Stimulated activated effector memory CD8-positive, alpha-beta T cell treated with anti-CD3 and anti-CD28 coated beads, Interleukin-12 subunit alpha, Interleukin-12 subunit beta, amount 100 ng/mL, for 72 hours (primary cell): ENCODE measurements at places on chromosomes 12 and 14.

GRCh38 chr12:94191023-94191422, 42.6 kb downstream of the PLXNC1 start:
- no peak for DNase-seq

DNA sequence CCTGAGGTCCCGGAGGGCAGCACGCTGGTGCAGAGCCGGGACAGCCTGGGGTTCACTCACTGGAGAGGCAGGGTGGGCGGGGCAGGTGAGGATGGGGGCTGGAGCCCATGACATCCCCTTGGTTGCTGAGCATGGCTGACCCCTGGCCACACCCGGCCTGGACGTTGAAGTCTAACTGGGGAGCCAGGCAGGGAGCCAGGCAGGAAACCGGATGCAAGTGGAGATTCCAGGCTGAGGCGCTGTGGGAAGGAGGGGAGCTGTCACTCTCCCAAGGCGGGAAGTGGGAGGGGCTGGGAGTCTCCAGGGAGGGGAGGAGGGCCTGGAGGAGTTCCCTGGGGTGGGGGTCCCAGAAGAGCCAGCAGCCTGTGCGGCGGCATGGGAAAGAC, 7.7 kb upstream of the INF2 start:
- no peak for DNase-seq

DNA sequence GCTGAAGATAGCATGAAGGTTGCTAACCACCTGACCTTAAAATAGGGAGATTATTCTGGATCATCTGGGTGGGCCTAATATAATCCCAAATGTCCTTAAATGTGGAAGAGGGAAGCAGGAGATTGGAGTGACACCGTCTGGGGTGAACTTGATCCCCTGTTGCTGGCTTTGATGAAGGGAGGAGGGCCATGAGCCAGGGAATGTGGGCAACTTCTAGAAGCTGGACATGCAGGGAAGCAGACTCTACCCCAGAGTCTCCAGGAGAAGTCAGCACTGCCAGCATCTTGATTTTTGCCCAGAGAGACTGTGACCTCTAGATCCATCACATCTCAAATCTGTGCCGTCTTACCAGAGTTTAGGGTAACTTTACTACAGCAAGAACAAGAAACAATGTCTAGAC, 9.2 kb upstream of the KRT5 start:
- no peak for DNase-seq

DNA sequence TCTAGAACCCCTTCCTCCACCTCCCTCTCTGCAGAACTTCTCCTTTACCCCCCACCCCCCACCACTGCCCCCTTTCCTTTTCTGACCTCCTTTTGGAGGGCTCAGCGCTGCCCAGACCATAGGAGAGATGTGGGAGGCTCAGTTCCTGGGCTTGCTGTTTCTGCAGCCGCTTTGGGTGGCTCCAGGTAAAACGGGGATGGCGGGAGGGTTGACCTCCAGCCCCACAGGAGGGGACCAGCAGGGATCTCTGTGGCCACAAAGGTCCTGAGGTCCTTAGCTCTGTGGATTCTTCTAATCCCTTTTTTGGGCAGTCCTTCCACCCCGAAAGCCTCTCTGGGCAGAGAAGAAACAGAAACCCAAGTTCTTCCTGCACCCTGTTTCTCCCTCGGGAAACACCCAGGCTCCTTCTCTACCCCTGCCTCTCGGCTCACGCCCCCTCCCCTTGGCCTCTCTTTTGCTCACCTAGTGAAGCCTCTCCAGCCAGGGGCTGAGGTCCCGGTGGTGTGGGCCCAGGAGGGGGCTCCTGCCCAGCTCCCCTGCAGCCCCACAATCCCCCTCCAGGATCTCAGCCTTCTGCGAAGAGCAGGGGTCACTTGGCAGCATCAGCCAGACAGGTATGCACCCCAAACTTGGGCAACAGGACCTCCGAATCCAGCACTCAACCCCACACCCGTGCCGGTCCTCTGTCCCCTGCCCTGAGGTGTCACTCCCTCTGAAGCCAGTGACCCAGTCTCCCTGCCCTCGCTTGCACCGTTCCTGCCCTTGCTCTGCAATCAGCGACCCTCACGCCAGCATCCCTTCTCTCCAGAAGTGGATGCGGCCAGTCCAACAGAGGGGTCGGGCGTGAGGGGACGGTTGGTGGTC, 638 bp downstream of the LAG3 start:
- DNase-seq: no peak

DNA sequence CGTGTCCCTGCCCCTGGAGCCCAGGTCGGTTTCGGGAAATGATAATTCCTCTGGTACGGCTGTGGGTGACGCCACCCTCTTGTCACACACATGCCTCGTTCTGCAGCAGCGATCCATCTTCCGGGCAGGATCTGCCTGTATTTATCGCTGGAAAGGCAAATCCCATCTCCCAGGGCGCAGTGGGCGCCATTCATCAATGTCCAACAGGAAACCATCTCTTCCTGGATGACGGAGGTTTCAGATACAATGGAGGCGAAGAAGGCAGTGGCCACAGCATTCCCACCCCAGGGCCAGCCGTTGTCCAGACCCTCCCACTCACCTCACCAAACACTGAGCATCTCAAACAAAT, 74.2 kb downstream of the NOC4L start:
- no peak for DNase-seq

- DNase-seq: no peak
Measured at GRCh38 chr12:120453977-120454376, 7.7 kb downstream of the GATC start.

DNA sequence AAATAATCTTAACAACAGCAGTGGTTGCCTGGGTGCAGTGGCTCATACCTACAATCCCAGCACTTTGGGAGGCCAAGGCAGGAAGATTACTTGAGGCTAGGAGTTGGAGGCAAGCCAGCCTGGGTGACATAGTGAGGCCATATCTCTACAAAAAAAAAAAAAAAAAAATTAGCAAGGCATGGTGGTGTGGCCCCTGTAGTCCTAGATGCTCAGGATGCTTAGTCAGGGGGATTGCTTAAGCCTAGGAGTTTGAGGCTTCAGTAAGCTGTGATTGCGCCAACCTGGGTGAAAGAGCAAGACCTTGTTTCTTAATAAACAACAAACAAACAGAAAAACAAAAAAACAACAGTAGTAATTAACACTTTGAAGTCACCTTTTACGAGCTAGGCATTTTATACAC, 642 bp upstream of the ACSM4 start:
- no peak for DNase-seq

- no peak for DNase-seq
Measured at GRCh38 chr14:61174441-61174891, 106.7 kb downstream of the TMEM30B start.

- DNase-seq: no peak
Measured at GRCh38 chr12:83826112-83826511, 1086.5 kb downstream of the SLC6A15 start.

- no peak for DNase-seq
Measured at GRCh38 chr14:68412505-68413465, 380.1 kb downstream of the ZFP36L1 start.

DNA sequence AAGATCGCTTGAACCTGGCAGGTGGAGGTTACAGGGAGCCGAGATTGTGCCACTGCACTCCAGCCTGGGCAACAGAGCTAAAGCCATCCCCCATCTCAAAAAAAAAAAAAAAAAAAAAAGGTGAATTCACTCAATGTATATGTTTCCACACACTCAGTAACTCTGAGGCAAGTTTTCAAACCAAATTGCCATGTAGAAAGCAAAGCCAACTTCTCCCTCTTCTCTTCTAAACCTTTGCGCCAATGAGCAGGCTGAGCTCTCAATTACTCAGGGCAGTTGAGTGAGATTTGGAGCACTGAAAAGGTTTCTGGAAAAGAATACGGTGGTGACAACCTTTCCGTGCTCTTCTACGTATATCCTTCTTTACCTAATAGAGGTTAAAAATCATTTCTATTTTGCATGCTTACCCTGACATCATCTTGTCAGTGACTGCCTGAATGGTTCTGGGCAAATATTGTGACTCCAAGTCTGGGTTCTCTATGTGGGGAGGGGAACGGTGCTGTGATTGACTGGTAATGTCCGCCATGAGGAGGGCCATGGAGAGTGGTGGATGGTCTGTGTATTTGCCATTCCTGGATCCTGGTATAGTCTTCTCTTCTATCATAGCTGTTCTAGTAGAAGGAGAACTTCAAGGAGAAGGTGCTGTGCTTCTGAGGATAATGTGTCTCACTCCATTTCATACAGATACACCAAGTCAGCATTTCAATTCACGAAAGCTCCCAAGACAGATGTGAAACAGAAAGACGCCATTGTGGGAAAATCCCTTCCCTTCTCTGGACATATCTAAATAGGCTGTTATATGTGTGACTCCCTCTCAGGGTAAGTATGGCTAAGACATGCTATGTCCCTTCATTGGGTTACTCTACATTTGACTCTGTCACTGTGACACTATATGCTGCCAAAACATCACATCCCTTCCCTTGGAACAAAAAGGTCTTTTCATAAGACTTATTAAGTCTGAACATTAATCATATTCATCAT, 46.2 kb upstream of the MED13L start:
- DNase-seq: no peak

- DNase-seq: no peak
Measured at GRCh38 chr12:86122846-86123468, 133.2 kb downstream of the MGAT4C start.

DNA sequence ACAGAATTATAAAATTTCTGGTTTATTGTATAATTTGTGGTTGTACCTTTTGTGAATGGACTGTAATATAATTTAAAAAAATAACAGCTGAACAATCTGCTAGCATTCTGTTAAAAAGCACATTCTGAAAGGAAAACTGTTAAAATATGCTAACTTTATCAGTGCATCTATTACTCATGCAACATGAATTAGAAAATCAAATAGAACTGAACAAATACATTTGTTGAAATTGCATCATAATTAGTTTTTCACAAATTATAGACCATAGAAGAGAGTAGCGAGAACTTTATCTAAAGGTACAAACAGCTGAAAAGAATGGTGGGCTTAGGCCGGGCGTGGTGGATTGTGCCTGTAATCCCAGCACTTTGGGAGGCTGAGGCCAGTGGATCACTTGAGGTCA, 33.0 kb downstream of the PTPN21 start:
- DNase-seq: no peak

DNA sequence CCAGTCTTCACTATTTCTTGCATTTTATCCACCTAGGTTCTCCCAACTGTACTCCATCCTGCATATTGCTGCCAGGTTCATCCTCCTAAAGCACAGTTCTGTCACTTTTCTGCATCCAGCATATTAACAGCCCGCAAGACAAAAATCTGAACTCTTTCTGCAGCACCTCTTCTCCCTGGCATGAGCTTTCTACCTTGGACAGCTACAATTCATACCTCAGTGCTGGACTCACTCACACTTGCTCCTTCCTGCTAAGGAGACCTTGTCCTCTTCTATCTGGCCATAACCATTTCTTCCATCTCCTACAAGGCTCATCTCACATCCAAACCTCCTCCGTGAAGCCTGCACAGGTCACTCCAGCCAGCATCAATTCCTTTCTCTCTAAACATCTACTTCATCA, 170.1 kb upstream of the GRIP1 start:
- DNase-seq: no peak

GRCh38 chr12:86550218-86551145, 294.3 kb upstream of the MGAT4C start:
- DNase-seq: no peak

DNA sequence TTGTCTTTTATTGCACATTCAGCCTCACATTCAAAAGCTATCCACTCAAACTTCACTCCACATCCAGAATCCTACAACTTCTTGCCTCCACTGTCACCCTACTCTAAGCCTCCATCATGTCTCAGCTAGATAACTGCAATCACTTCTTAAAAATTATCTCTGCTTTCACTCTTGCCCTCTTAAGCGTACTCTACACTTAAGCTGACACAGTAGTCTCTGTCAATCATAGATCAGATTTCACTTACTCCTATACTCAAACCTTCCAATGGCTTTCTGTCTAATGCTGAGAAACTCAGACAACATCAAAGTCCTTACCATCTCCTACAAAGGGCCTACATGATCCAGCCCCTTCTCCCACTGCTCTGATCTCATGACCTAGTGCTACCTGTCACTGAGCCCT, 304.1 kb downstream of the ITPR2 start:
- no peak for DNase-seq

DNA sequence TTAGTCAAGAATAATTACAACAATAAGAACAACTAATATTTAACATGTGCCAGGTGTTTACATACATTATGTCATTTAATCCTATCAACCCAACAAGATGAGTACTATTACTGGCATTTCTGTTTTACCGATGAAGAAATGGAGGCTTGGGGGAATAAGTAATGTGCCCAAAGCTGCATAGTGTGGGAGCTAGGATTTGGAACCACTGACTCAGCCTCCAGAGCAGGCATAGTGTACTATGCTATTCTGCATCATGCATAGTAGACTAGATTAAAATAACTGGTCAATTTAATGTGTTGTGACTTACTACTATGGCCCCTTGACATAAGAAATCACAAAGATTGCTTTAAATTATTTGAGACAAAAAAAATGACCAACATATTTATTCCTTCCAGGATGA, 9.5 kb downstream of the GPR19 start:
- no peak for DNase-seq

DNA sequence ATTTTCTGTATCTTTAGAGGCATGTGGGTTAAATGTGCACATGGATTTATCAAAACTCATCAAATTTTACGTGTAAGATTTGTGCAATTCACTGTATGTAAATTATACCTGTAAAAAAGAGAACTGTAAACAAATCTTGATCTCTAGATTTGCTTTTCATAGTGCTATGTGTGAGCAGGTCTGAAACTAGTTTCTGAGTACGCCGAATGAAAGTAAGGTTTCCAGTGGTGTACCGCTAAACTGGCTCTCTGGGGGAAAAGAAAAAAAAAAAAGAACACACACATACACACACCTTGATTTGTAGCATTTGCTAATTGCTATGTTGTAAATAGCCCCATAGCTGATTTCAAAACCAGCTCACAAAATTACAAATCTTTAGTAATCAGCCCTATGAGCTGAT, 8.6 kb upstream of the SLC41A2 start:
- no peak for DNase-seq

DNA sequence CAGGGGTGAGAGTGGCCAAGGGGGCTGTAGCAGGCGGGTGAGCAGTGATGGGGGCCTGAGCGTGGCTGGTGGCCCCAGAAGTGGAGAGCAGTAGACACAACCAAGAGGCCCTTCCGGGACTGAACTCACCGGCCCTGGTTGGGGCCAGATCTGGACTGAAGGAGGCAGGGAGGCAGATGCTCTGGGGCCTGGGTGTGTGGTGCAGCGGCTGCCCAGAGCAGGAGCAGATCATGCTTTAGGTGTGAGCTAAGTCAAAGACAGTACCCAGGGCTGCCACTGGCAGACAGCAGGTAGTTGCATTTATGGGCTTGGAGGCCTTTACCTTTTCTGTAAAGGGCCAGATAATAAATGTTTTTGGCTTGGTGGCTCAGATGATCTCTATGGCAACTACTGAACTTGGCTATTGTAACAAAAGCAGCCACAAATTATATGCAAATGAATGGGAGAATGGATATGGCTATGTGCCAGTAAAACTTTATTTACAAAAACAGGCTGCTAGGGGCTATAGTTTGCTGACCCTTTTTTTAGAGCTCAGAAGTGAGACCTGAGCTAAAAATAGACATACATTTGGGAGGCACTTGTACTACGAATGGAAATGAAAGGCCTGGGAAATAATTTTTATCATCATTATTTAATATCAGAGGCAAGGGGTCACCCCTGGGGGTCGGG, 25.6 kb downstream of the SETD1B start:
- no peak for DNase-seq

- DNase-seq: no peak
Measured at GRCh38 chr14:102249041-102249440, 55.9 kb downstream of the MOK start.
